ENCODE measurements at places on chromosomes 7 and 10.

DNA sequence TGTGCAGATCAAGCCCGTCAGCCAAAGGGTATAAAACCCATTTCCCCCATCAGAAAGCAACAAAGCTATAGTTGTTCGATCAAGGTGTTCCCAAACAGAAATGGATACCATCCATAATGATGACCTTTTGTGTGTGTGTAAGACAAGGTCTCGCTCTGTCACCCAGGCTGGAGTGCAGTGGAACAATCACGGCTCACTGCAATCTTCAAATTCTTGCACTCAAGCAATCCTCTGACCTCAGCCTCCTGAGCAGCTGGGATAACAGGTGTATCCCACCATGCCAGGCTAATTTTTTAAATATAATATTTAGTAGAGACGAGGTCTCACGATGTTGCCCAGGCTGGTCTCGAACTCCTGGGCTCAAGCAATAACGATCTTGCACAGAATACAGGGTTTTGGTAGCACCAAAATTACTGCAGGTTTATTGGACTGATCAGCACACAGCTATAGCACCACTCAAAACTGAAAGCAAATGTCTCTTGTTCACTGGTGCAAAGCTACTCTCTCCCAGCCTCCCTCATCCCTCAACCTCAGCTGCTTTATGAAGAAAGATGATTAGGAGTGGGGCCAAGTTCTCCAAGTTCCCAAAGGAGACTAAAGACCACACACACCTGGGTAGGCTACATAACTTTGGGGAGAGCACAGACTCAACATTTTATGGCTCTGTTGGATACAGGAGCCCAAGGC lies 80.5 kb downstream of the ABI1 start:
- no peak for DNase-seq

DNA sequence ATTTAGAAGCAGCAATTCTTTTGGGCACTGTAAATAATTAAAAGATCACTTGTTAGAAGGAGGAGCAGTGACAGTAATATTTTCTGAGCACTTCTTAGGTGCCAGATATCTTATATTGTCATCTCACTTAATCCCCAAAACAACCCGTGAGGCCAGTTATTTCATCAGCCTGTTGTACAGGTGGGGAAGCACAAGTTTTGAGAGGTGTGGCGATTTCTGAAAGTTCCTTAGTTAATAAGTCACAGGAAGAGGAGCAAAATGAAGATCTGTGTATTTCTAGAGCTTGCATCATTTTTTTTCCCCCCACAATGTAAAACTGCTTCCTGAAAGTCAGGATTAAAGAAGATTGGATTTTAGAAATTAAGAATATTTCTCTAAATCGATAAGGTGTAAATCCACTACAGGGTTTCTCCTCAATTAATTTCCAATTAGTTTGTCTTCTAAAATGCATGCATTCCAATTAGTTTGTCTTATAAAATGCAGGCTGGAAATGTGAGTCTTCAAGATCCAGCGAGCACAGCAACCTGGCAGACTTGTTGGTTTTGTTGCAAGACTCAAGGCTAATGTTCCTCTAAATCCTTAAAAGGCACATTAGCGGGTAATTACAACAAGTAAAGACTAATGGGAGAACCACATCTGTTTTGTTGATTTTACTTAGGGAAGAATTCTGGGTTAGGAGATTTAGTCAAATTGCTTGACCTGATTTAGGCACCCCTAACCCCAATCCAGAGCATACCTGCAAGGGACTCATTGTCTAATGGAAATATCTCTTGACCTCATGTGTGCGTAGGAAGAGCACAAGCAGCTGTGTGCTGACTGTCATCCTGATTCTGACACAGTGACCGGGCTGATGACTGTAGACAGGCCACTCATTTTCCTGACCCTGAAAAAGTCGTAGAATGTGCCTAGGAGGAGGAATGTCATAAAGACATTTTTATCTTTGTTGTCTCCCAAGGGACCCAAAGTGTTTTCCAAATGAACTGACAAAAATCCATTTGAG lies 272.0 kb downstream of the BAMBI start:
- DNase-seq, result no peak

DNA sequence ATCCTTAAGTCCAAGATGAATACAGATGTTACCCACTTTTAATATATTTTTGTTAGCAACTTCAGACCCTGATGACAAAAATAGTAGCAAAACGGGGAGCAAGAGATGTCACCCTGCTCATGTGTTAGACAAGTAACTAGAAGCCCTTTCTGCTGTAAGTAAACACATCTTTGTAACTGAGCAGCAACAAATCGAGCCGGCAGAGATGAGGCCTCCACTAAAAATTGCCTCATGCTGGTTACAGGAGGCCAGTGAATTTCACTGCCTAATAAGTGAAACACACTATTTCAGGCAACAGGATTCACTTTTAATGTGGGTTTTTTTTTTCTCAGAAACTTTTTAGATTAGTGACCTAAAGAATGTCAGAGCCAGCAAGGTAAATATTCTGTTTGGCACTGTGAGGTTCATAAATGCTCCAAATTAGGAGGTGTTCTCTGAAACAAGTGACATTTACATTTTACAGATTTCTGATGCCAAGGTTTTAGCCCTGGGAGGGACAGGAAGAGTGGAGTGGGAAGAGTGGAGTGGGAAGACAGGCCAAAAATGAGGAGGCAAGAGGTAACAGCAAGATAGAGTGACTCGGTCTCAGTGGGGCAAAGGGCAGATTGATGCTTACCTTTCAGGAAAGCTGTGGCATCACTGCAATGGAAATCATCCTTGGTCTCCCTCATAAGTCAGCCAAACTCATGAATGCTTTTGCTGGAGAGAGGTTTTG lies 53.6 kb upstream of the LRRC17 start:
- DNase-seq, result no peak

- DNase-seq, result no peak
Measured at GRCh38 chr7:24442170-24442777, 131.0 kb upstream of the PALS2 start.

DNA sequence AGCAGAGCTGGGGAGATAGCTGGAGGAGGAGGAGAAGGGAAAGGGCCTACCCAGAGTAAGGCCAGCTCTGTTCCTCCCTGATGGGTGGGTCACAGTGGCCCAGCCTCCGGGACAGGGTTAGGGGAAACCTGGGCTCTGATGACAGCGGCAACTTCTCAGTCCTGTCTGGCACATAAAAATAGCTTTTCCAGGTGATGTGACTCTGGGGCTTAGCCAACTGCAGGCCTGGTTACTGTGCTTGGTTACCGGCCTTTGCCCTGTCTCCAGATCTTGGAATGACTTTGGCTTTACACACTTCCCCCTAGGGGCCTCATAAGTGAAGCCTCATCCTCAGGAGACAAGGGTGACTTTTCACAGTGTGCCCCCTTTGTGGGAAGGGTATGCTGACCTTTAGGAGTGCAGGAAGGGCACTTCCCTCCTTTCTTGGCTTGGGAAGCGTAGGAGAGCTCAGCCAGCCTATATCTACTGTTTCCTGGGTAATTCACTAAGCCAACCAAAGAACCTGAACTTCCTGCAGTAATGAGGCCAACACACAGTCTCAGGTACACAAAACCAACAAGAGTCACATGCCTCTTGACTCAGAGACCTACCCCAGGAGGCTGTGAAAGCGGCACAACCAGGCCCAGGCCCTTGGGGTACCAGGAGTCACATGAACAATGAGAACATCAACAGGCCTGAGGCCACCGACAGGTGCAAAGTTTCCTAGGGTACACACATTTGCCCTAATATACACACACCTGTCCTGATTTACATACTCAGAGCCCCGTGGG lies 11.7 kb upstream of the HILPDA start:
- DNase-seq, result no peak

DNA sequence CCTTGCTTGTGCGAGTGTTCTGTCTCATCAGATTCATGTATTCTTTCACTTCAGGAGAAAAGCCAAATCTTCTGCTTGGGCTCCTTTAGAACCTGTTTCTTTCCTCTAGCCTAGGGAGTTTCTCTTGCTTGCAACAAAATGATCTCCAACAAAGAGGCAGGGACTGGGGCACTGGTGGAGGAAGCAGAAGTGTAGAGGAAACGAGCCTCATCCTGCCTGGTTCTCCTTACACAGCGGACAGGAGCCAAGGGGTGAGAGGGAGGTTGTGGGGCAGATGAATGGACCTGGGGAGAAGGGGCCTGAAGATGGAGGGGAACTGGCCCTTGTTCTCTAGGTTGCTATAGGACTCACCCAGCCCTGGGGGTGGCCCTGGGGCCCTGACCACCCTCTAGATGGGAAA lies 141.1 kb downstream of the PKD1L1 start:
- DNase-seq, result no peak

DNA sequence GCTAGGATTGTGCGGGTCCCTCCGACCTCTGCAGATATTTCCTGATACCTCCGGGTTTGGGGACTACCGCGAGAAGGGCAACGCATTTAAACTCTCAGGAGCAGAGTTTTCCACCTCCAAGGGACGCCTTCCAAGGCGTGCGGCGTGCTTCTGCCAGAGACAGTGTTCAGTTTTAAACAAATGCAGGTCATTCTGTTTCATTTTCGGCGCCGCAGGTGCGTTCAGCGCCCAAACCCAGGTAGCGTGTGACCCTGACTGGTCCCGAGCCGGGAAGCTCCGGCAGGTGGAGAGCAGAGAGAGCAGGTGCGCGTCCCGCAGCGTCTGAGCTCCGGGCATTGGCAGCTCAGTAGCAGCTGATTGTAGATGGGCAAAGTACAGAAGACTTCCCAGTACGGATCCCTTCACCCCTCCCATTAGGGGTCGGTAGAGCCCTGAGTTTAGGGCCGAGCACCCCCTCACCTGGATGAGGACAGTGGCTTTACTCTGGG lies 1.4 kb upstream of the CYP26A1 start:
- peak; percentile 80 for DNase-seq
